Tibial artery (tissue), 4 donors: ENCODE measurements at places on chromosomes 2 and 18.

DNA sequence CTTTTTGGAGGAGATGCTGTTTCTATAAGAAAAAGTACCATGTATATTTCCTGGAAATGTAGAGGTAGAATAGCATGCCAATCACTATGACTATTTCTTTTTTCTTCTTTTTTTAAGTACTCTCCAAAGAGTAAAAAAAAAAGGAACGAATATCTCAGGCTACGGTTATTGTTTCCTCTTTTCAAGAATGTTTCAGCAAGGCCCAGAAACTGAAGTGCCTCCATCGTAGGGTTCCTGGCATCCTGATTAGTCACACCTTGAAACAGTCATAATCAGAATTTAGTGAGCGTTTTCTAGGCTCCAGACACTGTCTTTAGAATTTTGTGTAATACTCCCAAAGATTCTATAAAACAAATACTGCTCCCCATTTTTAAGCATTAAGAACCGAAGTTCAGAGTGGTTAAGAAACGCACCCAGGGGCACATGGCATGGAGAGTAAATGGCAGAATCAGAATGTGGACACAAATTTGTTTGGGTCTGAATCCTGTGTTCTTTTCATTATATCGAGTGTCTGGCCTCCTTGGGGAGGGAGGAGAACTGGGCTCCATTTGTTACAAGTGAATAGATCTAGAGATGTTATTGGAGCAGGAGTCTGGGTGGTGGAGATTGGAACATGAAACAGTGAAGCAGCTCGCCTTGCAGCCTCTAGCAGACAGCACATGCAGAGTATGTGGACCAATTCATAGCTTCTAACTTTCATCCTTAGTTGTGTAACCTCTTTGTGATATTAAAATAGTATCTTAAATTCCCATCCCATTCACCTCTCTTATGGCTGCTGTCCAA lies 26.7 kb downstream of the ZEB2 start:
- DNase-seq: no peak

- no peak for DNase-seq
Measured at GRCh38 chr18:59665057-59666006, 31.9 kb downstream of the CCBE1 start.

- no peak for DNase-seq
Measured at GRCh38 chr18:11002277-11002676, 147.1 kb downstream of the PIEZO2 start.

GRCh38 chr18:13448335-13448795 lies 229.8 kb downstream of the LDLRAD4 start:
- DNase-seq: peak; percentile 48

GRCh38 chr2:189609853-189610252 lies 29.3 kb upstream of the SLC40A1 start:
- no peak for DNase-seq
